ENCODE measurements at places on chromosomes 12 and 14.

DNA sequence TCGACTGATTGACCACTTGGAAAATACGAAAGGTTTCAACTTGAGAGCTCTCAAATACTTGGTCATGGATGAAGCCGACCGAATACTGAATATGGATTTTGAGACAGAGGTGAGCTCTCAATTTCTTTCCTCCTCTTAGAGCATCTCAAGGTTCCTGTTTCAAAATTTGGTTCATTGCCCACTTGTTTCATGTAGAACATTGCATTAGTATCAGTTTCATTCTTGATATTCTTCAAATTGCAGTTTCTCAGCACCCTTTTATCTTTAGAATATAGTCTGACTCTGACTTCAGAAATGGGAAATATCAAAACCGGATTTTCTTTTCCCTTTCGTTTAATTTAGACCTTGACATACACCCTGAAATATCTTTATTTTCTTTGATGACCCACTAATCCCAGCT, 8.8 kb downstream of the DDX47 start:
- no peak for DNase-seq

GRCh38 chr12:86917121-86917520, 660.9 kb upstream of the MGAT4C start:
- DNase-seq, result no peak

- DNase-seq, result no peak
These were observed 4.0 kb downstream of the ATG101 start for GRCh38 chr12:52073531-52074381.

DNA sequence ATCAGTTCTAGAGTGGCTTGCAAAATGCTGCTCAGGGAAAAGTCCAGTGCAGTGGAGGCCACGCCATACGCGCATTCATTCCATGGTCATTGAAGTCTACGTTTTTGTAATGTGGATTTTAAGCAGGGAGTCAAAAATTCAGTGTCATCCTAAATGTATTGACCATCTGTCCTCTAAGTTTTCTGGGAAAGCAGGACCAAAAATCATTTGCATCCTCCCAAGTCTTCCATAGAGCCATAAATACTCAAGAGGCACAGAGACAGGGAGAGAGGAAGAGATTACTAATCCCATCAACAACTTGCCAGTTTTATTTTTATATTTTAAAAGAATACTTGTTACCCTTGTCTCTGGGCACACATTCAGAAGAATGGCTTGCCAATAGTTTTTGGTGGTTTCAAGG, 36.9 kb downstream of the RHOJ start:
- no peak for DNase-seq

DNA sequence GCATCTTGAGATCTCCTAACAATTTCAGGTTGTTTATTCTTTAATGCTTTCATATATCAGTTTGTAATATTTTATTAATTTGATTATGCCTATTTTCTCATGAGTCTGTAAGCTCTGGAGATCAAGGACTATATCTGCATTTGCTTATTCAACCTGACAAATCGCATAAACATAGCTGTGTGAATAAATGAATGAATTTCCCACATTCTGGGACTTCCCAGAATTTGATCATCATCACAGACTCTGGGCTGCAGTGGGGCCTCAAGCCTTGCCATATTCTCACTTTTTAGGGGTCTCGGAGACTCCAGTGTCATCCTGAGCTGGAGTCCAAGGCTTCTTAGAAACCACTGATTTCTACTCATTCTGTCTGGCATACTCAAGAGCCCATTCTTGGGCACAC, 180.5 kb downstream of the DAD1 start:
- DNase-seq, result no peak

- no peak for DNase-seq
These were observed 428.1 kb downstream of the ZFP36L1 start for GRCh38 chr14:68364792-68365192.

- no peak for DNase-seq
These were observed 116.2 kb downstream of the TRHDE start for GRCh38 chr12:72388322-72388721.

GRCh38 chr14:53882684-53883083, 73.9 kb downstream of the BMP4 start:
- no peak for DNase-seq

GRCh38 chr12:75020068-75020557, 189.5 kb downstream of the KCNC2 start:
- DNase-seq, result no peak

Data from activated T-cell treated with anti-CD3 and anti-CD28 coated beads, Interleukin-2, amount 50 U/mL, for 72 hours (primary cell).